ENCODE measurements at places on chromosomes 2 and 18.

DNA sequence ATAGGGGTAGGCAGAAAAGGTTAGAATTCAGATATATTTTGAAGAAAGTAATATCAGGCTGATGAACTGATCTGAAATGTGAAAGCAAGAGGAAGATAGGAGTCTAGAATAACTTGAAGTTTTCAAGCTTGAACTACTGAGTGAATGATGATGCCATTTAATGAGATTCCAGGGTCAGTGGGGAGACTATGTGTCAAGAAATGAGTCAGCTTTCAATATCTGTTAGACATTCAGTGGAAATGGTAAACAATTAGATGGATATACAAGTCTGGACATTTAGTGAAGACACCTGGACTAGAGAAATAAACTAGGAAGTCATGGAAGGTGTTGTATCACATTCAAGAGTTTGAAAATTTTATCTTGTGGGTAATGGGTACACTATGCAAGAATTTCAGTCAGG is 326.9 kb downstream of the FSIP2 start:
- DNase-seq: no peak

DNA sequence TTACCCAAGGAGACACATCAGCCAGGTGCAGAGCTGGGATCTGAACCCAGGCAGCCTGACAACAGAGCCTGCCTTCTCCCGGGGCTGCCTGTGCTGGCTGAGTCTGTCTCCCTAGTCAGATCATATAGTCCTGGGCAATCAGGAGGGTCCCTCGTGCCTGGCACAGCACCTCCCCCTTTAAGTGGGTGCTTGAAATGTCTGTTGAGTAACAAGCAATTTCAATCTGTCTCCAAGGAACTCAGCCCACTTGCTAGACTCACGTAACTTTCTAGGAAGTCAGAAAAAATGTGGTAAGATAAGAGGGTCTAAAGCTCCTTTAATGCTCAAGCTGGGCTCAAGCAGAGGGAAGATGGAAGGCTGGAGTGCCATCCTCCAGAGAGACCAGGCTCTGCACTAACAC is 51.9 kb downstream of the REEP1 start:
- DNase-seq: no peak

- no peak for DNase-seq
Measured at GRCh38 chr18:57798713-57799373, 4.3 kb downstream of the ATP8B1 start.

- no peak for DNase-seq
Measured at GRCh38 chr2:241810307-241811200, 1.6 kb downstream of the NEU4 start.

- no peak for DNase-seq
Measured at GRCh38 chr2:1863386-1863785, 119.1 kb upstream of the PXDN start.

DNA sequence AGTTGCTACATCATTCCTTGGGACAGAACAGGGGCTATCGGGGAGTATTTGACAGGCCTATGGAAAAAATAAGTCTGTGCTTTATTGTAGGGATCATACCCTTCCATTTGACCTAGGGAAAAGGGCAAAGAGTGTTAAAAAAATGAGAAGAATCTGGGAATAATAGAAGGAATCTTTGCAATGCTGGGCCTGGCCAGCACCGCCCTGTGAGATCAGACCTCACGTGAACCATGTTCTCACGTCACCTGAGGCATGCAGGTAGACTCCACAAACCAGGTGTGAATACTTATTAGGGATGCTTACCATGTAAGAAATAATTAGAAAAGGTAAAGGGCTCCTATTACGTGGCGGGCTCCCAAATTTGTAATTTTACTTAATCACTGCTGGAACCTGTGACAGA is 177.5 kb upstream of the GATA6 start:
- DNase-seq: no peak

DNA sequence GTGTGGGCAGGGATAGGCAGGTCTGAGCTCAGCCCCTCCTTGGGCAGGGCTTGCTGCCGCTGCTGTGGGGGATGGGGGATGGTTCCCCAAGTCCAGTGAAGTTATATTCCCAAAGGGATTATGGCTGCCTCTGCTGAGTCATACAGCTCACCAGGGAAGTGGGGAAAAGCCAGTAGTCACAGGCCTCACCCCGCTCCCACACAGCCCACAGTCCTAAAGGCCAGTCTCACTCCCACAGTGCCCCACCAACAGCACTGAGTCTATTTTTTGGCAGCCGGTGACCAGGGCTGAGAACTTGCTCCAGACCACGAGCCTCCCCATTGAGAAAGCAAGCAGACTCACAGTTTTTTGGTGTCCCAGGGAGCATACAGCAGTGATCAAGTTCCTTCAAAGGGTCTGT is 173.3 kb downstream of the OSR1 start:
- DNase-seq: no peak

DNA sequence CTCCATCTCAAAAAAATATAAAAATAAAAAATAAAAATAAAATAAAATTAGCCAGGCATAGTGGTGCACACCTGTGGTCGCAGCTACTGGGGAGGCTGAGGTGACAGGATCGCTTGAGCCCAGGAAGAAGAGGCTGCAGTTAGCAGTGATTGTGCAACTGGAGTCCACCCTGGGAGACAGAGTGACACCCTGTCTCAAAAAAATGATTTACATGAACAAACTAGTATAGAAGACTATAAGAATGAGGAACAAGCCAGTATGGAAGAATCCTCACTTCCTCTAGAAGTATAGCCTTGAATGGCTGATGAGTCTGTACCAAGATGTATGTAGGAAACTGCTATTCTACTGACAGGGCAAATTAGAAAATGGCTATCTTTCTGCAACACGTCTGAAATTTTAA is 10.9 kb downstream of the YES1 start:
- no peak for DNase-seq

GRCh38 chr2:62506421-62506750 is 391 bp upstream of the TMEM17 start:
- DNase-seq: no peak
